ENCODE measurements at places on chromosomes 11 and 22.
A peak's percentile ranks its signal among the peaks of the same experiment; 100 is the strongest.

- peak; percentile 57 for DNase-seq
These were observed 26.7 kb downstream of the UPB1 start for GRCh38 chr22:24521791-24522245.

DNA sequence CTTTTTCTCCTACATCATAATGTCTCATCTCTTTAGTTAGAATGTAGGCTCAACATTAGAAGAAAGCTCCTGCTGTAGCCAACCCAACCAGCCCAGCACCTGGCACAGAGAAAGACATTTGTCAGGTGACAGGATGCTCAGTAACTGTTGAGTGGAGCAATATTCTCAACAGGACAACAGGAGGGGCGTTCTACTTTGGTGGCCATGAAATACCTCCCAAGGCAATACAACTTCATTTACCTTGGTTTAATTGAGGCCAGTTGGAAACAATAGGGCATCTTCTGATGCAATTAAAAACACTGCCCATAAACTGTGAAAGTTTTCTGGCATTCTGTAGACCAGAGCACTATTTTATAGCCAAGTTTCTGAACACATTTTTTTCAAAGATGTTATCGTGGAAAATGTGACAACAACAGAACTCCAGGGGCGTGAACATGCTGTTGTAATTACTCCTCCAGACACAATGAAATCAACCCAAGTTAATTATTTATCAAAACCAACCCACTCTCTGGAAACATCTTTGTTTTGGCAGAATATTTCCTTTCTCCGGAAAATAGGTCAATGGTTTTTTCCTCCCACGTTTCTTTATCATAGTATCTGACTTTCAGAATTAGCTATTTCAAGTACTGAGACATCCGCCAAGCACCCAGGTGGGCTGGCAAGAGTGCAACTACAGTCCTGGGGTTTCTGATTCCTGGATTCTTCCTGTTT is 538.1 kb downstream of the SOX6 start:
- no peak for DNase-seq

GRCh38 chr11:7696424-7696823 is 9.9 kb downstream of the OVCH2 start:
- DNase-seq, result no peak

- DNase-seq, result no peak
These were observed 55.6 kb upstream of the LARGE1 start for GRCh38 chr22:33975841-33976240.

- DNase-seq, result no peak
These were observed 24.7 kb downstream of the TPCN2 start for GRCh38 chr11:69073469-69073868.

DNA sequence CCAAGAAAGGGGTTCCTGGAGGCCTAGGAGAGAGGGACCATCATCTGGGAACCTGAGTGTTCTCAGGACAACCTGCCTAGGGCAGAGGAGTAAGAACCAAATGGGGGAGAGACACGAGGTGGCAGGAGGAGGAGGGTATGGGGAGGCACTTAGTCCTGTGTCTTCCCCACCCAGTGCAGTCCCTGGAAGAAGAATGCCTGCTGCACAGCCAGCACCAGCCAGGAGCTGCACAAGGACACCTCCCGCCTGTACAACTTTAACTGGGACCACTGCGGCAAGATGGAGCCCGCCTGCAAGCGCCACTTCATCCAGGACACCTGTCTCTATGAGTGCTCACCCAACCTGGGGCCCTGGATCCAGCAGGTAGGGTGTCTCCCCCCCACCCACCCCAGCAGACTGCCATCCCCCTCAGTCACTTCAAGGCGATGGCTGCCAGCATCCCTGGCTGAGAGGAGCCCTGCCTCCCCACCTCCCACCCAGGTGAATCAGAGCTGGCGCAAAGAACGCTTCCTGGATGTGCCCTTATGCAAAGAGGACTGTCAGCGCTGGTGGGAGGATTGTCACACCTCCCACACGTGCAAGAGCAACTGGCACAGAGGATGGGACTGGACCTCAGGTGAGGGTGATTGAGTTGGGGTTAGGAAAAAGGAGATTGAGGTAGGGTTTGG is 3.7 kb upstream of the INPPL1 start:
- no peak for DNase-seq

- DNase-seq, result peak; percentile 19
These were observed 132.1 kb upstream of the PAX6 start for GRCh38 chr11:31943056-31943780.

DNA sequence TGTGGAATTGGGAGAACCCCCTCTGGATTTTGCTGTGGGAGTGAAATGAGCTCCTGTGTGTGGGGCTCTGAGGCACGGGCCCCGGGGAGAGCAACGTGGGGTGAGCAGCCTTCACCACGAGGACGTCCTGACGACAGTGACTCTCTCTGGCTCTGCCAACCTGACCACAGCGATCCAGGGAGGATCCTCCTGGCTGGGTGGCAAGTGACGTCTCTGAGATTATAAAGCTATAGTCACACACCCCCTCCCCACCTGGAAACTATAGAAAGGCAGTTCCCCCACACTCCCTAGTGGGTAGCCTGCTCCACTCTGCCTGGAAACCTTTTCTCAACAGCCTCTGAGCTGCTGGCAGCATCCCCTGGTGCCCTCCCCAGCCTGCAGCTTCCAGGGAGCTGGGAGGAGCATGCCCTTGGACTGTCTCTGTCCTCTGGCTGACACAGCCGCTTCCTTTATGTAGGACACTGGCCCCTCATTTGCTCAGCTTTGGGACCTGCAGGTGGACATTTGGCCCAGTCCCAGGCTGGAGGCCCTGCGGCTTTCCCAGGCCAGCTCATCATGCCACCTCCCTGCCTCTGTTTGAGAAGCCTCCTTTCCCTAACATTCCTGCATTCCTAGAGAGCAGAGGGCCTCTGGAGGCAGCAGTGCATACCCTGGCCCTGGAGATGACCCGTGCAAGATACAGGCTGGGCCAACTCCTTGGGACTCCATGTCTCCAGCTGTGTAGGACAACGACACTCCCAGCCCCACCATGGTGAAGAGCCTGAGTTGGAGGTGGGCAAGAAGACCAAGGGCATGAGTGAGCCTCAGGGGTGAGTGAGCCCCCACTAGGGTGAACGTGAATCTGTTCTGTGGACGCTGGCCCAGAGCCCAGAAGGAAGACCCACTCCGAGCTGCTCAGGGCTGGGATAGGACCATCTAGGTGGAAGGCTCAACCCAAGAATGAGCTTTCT is 314.0 kb downstream of the NTM start:
- no peak for DNase-seq

DNA sequence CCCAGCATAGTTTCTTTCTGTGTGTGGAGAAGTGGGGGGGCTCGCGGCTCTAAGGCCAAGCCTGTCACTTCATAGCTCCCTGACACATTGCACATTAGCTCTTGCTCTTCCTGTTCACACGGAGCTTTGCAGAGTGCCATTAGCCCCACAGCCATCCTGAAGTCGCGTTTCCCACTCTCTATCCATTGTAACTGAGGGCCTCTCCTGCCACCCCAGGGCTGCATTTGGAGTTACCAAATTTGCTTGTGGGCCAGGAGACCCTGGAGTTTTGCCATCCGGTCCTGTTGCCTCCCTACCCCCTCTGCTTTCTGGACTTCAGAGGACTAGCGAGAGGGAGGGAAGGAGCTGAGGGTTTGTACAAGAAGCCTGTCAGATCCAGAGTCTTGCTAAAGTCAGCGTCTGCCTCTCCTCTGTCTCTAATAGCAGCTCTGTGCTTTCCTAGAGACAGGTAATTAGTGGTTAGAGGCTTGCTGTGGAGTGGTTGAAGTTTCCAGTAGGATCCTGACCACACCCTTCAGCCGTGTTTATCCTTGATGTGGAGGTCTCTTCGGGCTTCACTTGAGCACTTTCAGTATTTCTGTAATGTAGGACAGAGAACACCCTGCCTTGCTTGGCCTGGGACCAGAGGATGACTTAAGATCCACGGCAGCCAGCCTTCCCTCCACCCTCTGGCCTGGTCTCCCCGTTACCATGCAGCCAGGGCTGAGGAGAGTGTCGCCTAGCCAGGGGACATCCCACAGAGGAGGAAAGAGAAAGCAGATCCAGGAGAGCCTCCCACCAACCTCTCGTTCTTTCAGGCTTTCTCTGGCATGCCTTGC is 14.1 kb downstream of the DCPS start:
- no peak for DNase-seq

- DNase-seq, result no peak
These were observed 155.8 kb downstream of the C11orf91 start for GRCh38 chr11:33544593-33545373.

- DNase-seq, result no peak
These were observed 117.5 kb downstream of the WNT7B start for GRCh38 chr22:45859231-45860161.

DNA sequence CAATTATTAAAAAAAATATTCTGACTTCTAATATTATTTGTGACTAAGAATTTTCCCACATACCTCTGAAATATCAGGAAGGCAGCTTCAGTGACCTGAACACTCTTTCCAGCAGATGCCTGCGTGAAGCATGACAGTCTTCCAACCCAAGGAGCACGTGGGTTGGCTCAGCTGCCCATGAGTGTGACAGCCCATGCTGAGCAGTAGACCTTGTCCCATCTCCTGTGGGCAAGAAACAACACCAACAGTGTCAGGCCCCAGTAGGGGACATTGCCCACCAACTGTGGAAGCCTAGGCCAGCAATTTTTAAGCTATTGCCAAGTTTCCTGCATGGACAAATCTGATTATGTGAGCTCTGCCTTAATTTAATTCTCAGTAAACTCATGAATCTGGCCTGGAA is 66.4 kb upstream of the OLFML1 start:
- DNase-seq, result no peak

DNA sequence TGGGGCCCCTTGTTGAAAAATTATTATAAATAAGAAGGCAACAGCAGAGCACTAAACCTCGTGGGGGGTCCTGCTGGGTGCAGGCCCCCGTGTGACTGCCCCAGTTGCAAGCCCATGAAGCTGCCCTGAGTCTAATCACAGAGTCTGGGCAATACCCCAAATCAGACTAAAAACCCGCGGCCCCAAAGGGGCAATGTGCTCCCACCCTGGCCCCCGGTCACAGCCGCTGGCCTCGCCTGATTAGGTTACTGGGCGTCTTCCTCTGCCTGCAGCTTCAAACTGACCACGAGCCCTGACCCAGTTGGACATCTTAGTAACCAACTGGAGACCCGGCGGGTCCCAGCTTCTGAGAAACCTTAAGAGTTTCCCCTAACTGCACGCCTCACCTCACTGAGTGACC is 1.6 kb downstream of the CXCR5 start:
- no peak for DNase-seq

GRCh38 chr11:74019860-74020259 is 11.0 kb upstream of the UCP3 start:
- DNase-seq, result no peak

GRCh38 chr11:111977146-111978027 is 40.2 kb downstream of the DIXDC1 start:
- DNase-seq, result peak; percentile 25

GRCh38 chr22:35900483-35901168 is 128.0 kb downstream of the RBFOX2 start:
- DNase-seq, result no peak

- no peak for DNase-seq
These were observed 14.9 kb downstream of the ADAMTS8 start for GRCh38 chr11:130413405-130414106.

DNA sequence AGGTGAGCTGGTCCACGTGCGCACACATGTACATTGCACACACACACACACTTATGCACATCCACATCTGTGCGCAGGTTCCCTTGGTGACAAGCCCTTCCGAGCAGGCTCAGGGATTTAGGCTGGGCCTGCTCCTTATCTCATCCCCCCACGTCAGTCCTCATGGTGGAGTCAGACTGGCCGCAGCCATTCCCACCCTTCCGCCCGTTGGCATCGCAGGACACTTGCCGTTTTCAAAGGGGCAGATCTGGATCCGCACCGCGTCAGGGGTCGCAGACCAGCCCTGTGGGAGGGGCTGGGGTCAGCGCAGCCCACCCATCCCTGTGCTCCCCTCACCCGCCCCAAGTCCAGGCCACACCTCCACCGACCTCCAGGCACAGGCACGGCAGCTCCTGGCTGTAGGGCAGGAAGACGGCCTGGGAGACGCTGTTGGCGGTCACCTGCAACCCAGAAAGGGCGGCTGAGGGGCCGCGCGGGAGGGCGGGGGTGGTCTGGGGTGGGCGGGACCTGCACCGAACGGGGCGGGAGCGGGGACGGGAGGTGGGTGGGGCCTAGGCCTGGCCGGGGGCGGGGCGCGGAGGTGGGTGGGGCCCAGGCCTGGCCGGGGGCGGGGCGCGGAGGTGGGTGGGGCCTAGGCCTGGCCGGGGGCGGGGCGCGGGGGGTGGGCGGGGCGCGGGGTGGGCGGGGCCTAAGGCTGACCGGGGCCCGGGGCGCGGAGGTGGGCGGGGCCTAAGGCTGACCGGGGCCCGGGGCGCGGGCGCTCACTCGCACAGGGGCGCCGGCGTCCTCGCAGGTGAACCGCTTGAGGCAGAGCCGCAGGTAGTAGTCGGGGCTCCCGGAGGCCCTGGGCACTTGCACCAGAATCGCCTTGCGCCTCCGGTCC is 13.3 kb downstream of the IL17REL start:
- no peak for DNase-seq

DNA sequence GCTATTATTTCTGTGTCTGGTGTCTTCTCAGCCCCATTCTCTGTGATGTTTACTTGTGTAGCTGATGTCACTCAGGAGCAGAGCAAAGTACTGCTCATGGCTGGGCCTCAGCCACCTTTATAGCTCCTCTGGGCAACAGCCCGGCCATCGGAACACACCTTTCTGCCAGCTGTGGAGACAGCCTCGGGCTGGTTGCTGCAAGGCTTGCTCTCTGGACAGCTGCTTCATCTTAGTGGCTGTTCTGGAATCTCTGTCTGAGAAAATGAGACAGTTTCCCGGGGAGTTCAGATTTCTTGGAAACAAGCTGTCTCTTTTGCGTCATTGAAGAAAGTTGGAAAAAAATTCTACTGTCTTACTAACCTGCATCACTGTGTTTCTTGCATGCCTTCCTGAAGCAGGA is 20.0 kb downstream of the THY1 start:
- no peak for DNase-seq

GRCh38 chr11:48094643-48095339 is 114.4 kb downstream of the PTPRJ start:
- no peak for DNase-seq

- no peak for DNase-seq
These were observed 593.2 kb downstream of the BRD1 start for GRCh38 chr22:49234459-49234858.

DNA sequence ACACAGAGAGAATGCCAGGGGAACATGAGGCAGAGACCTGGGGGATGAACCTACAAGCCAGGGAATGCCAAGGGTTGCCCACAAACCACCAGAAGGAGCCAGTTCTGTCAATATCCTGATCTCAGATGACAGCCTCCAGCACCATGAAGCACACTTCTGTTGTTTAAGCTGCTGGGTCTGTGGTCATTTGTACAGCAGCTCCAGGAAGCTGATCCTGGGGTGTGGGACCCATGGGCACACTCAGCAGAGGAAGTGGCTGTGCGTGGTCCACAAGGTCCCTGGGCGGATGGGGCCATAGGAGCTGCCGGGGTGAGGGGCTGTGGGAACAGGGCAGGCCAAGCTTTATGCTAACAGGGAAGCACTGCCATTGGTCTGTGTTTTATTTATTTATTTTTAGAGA is 12.1 kb downstream of the PPM1F start:
- DNase-seq, result no peak

- DNase-seq, result no peak
These were observed 1.1 kb upstream of the OR2D3 start for GRCh38 chr11:6919698-6920097.

GRCh38 chr11:73318501-73319011 is 10.5 kb downstream of the ARHGEF17 start:
- no peak for DNase-seq
